CD4-positive, alpha-beta T cell treated with Interferon alpha-2 for 1 hour (primary cell): ENCODE measurements at places on chromosomes 2 and 18.

GRCh38 chr2:86440631-86441391 lies at the start of gene KDM3A:
KDM3A (plus strand) TSS chr2:86441371; CDS start chr2:86442048, 677 bp downstream.
- peak; percentile 99 for DNase-seq

DNA sequence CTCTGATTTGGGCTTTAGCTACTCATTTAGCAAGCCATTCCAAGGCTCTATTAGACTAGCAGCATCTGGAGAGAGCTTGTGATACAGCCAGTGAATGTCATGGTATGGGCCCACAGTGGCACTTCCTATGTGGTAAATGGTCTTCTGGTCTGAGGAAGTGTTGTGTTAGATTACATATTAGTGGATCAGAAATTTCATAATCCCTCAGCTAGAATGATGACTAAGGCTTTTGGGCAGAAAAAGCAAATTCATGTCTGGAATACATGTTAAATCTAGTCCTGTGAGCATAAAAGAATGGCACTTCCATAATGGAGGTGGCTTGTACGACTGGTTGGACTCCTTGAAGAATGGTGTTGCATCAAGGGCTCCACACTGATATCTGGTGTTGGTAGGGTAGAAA lies 436.8 kb upstream of the CWC22 start:
- DNase-seq: no peak

GRCh38 chr2:32947484-32948143 lies 861 bp downstream of the LTBP1 start:
- DNase-seq: peak; percentile 23

DNA sequence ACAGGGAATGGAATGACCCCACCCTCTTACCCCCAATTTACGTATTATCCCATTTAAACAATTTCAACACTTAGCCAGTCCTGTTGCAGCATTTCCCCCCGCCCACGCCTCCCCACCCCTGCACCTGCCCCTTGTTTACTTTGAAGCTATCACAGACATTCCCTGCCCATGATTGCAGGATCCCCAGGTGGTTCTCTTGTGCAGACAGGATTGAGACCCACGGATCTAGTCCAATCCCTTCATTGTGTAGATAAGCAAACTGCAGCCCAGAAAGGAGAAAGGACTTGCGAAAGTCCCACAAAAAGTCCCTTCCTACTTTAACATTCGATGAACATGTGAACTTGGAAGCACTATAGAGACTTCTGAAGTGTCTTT lies 38.9 kb downstream of the TMEM17 start:
- DNase-seq: no peak

GRCh38 chr2:230643576-230644291 lies 68.9 kb upstream of the CAB39 start:
- peak; percentile 42 for DNase-seq

DNA sequence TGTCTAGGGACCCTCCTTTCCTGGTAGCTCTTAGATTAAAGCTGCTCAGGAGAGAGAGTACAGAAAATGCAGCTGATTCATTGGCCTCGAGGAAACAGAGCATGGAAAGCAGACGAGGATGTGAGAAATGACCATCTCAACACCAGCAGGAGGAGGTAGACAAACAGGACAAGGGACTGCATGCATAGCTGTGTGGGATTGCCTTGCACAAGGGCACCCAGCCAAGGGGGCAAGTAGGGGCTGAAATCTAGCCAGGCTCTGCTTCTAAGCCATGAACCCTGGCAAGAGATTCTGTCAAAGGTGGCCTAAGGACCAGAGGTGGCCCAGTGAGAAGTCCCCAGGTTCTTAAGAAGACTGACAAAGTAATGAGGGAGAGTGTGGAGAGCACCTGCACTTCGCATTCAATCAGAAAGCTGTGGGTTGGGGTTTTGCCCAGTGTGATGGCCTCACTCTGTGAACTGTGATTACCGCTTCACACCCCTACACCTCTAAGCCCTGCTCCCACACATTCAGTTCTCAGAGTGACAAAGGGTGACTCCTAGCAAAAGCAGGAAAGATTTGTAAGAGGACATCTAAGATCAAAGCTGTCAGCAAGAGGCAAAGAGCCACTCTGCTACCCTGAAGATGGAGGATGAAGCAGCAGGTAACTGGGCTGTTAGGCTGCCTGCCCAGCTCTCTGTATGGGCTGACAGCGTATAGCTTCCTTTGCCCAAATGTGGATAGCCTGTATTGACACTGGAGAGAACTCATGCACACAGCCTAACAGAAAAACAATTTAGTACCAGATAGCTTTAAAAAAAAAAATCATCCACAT lies 151.3 kb upstream of the PELI1 start:
- no peak for DNase-seq
